Large intestine (tissue), 12 donors: ENCODE measurements at places on chromosomes 12 and 14. TPM values are rescaled to one million over a fixed set of nuclear protein-coding genes. Genes with fewer than 3 reads are reported as not detected.

TMEM253 gene
- 62.3 TPM for polyA plus RNA-seq

RNU4-1 gene
- polyA plus RNA-seq = not detected

SELPLG gene
- polyA plus RNA-seq = 5.6 TPM

LTB4R gene
- 7.2 TPM for polyA plus RNA-seq

PTGER2 gene
- 4.6 TPM for polyA plus RNA-seq

LPAR5 gene
- 21.4 TPM for polyA plus RNA-seq

CCDC196 gene
- 0.72 TPM for polyA plus RNA-seq

REP15 gene
- 30.4 TPM for polyA plus RNA-seq

GRCh38 chr12:16586350-16587109, 19.4 kb downstream of the LMO3 start:
- DNase-seq = no peak

GRCh38 chr12:95796982-95797289, 6.4 kb upstream of the NTN4 start:
- no peak for DNase-seq

DNA sequence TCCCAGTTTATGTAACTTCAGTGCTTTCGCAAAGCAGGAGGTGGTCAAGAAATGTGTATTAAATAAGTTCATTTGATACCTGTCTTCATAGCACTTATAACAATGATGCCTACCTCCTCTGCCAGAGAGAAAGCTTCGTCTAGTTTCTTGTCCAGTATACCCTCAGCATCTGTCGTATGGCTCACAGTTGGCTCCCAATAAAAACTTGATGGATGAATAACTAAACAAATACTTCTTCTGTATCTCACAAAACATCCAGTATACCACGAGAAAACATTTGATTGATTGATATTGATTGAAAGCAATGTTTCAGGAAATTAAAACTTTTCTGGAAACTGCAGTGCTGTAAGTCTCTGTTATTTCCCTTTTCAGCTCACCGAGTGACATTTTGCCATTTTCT, 26.9 kb upstream of the PTGDR start:
- no peak for DNase-seq

- peak; percentile 30 for DNase-seq
These were observed 126.7 kb upstream of the CCDC196 start for GRCh38 chr14:66359500-66359899.

- no peak for DNase-seq
These were observed 2.1 kb downstream of the CATSPERB start for GRCh38 chr14:91729756-91730155.

- DNase-seq = no peak
These were observed 90.4 kb downstream of the KIF21A start for GRCh38 chr12:39352471-39353017.

- DNase-seq = no peak
These were observed 258.6 kb upstream of the TMEM132C start for GRCh38 chr12:128008341-128008740.
